NCI-H1694 (cell line): ENCODE measurements at places on chromosomes 12 and 14.
A peak's percentile ranks its signal among the peaks of the same experiment; 100 is the strongest.

GRCh38 chr14:62654641-62655040 is 390.6 kb downstream of the KCNH5 start:
- DNase-seq = no peak

DNA sequence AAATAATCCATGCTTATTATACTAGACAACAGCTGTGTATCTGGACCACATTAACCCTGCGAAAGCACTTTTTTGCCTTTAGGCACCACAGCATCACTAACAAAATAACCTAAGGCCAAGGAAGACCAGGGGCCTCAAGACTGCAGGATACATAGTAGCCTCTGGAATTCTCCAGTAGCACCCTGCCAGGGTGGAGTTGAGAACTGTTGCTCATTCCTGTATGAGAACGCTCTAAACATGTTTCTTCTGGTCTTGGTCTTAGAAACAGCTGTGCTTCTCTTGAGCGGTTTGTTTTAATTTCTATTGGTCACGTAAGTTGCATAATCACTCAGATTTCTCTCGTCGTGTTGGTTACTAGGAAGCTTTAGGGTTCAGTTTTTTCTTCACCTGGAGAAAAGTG is 7.9 kb downstream of the B4GALNT3 start:
- no peak for DNase-seq

GRCh38 chr14:71764701-71765382 is 167.4 kb upstream of the RGS6 start:
- DNase-seq = no peak

DNA sequence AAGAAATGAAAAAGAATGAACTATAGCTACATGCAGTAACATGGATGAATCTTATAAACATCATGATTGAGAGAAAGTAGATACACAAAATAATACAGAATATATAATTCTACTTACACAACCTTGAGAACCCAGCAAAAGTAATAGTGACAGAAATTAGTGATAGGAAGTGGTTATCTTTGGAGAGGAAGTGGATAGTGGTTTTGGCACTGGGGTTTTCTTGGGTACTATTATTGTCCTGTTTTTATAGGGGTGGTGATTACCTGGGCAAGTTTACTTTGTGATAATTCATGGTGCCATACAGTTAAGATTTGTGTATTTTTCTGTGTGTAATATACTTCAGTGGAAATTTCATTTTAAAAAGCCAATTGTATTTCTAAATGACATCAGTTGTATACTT is 352.7 kb downstream of the AEBP2 start:
- DNase-seq = no peak

DNA sequence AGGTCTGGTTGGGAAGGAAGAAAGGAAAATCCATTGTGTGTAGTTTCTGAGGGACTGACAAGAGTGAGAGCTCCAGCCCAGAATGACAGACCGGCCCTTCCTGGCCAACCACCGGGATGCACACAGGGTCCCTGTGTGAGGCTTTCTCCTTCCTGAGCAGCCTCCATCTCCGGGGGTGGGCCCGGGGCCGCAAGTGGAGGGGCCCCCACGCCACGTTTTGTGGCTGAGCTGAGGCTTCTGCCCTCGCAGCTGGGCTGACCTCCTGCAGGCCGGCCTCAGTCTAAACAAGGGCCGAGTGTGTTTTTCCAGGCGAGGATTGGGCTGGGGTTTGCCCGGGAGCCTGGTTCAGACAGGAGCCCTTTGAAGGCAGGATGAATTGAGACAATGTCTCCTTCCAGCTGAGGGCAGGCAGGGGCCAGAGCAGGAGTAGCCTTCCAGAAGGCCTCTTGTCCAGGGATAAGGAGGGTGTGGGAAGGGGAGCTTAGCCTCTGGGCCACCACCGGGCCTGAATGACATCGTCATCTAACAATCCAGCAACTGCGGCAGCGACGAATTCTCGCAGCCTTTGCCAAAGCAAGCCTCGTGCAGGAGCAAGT is 96.5 kb upstream of the NCOR2 start:
- no peak for DNase-seq

DNA sequence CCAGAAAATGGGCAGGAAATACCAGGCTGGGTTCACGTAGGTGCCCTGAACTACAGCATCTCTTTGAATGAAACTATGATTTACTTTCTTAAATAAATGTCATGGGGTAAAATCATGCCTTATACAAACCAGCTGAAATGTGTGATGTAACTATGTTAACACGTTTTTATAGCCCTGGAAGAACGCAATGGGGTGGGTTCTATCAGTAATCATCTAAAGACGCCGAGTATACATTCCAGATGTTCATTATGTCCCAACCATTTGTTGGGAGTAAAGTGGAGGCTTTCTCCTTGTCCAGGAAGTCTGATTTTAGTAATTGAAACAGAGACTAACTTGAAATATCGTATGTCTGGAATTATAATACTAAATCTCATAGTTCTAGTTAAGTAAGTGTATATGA is 16.2 kb upstream of the IGF1 start:
- DNase-seq = no peak

- no peak for DNase-seq
These were observed 10.0 kb downstream of the SLC39A9 start for GRCh38 chr14:69408331-69408960.

- peak; percentile 95 for DNase-seq
These were observed 545.1 kb upstream of the ATP2B1 start for GRCh38 chr12:90253674-90254181.

GRCh38 chr12:116703214-116703795 is 34.6 kb downstream of the SPRING1 start:
- peak; percentile 47 for DNase-seq

DNA sequence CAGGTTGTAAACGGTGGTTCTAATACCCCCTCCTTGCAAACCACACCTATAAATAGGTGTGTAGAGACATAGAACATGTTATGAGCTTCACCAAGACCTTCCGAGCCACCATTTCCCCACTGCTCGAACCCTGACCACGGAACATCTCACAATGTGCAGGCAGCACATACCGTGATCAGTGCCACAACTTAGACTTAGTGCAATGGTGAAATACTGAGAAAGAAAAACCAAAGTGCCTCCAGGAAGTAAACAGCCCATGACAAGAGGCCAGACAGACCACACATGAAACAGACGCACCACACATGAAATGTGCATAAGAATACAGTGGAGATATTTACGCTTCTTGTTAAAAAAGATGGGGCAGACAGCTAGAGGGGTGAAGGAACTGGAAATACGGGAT is 166.9 kb upstream of the CCND2 start:
- no peak for DNase-seq

DNA sequence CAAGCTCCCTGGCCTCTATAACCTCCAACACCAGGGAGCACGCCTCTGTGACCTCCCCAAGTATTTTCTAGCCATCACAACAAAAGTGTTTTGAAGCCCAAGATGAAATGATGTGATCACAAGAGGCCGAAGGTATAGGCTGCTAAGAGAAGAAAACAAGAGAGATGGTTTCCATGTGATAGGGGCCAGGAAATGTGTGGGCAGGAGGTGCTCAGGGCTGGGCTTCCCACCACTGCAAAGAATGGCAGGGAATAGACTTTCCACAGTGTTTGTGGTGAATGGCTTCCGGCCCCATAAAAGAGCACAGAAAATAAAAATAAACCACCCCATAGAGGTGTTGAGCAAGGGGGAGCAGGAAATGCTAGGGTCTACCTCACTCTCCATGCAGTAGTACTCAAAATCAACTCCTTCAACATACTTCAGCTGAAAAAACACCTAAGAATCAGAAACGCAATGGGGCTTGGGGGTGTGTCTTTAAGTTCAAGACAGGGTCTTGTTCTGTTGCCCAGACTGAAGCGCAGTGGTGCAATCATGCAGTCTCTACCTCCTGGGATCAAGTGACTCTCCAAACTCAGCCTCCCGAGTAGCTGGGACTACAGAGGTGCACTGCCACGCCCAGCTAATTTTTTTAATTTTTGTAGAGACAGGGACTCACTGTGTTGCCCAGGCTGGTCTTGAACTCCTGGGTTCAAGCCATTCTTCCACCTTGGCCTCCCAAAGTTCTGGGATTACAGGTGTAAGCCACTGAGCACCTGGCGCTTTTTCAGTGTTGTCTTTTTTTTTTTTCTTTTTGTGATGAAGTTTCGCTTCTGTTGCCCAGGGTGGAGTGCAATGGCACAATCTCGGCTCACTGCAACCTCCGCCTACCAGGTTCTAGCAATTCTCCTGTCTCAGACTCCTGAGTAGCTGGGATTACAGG is 27.1 kb downstream of the DAD1 start:
- DNase-seq = no peak

GRCh38 chr14:95003099-95003960 is 154.0 kb downstream of the DICER1 start:
- no peak for DNase-seq

GRCh38 chr12:6606331-6607131 is 648 bp downstream of the CHD4 start:
- no peak for DNase-seq

DNA sequence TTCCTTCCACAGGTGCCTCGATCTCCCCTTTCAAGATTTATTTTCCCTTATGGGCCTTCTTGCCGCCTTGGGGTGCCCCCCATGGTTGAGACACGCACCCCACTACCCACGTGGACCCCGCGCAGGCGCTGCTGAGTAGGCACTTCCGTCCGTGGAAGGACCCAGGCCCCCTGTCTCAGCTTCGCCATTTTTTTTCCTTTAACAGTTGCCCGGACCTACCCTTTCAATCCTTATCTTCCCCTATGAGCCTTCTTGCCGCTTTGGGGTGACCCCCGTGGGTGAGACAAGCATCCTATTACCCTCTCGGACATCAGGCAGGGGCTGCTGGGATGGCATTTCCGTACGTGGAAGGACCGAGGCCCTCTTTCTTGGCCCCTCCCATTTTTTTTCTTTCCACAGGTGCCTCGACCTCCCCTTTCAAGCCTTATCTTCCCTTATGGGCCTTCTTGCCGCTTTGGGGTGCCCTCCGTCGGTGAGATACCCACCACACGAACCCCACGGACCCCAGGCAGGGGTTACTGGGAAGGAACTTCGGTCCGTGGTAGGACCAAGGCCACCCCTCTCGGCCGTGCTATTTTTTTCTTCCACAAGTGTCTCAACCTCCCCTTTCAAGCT is 268.2 kb downstream of the ALG10 start:
- no peak for DNase-seq

- peak; percentile 83 for DNase-seq
These were observed 19.0 kb upstream of the ATF7 start for GRCh38 chr12:53645165-53645564.

DNA sequence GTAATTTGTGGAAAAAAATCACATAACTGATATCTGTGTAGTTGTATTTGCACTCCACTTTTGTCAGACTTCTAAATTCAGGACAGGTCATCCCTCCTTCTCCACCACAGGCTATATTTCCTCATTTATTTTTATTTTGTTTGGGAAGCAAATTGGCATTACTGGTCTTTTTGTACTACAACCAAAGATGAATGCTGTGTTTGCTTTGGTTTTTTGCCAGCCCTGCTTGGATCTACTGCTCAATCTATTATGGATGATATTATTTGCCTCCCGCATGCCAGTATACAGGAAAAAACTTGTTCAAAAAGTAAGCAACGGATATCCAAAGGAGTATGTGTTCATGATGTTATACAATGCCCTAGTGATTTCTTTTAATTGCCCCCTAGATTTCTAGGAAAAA is 948.8 kb downstream of the TRHDE start:
- DNase-seq = no peak

DNA sequence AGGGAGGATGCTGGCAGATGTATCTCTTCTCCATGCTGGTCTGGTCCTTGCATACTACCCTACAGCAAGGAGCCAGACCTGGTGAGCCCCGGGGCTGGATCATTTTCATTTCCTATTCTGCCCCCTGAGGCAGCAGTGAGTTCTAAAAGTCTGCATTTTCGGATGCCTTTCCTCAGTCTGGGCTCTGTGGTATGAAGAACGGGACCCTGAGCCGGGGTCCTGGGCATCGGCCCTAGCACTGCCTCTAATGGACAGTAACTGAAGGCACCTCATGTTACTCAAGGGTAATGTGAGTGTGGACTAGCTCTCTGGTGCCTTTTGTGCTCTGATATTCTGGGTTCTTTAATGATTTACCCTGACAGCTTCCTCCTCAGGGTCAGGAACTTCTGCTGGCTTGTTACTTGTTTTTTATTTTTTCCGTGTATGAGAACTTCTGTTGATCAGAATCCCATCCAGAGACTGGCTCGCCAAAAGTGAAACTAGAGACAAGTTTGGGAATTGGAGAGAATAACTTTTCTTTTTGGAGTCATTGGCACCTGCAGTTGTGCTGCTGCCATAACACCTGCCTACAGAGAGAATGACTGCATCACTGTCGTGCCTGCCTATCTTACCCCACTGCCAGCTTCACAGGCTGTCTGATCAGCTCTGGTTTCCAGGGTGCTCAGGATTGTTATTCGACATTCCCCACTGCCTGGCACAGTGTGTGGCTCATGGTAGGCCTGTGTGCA is 62.3 kb downstream of the SUSD6 start:
- no peak for DNase-seq

DNA sequence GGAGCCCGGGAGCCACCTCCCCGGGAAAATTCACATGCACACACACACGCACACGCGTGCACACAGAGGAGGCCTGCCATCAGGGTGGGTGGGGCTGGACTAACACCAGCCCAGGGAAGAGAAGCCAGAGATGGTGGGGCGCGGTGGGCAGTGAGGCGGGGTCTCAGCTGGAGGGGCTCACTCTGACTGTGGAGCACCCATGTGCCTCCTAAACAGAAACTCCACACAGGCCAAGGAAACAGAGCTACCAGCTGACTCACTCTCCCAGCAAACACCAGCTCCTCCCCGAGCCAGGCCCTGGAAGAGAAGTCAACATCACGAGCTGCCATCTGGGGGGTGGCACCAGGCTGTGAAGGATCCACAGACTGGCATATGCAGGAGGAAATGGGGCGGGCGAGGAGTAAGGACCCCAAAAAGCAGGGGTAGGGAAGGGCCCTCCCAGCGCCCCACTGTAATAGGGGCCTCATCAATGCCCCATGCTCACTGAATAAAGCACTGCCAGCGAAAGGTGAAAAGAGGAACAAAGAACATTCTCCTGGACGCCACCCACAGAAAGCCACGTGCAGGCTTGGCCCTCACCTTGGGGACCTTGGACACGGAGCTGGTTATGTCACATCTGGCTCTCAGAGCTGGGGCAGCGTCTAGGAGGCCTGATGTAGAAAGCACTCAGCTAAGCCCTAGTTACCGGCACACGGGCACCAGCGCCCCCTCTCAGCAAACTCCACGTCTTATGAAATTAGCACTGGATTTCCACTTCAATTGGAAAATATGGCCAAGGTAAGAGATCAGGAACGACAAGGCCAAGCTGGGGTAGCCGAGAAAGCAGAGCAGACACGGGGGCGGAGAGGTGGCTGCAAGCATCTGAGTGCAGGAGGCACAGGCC is 8.4 kb upstream of the INF2 start:
- peak; percentile 83 for DNase-seq
